ENCODE measurements at places on chromosomes 12 and 14. TPM values are rescaled to one million over a fixed set of nuclear protein-coding genes. Genes with fewer than 3 reads are reported as not detected.

HOXC10 gene
- total RNA-seq, result not detected

HELB gene
- 12.1 TPM for total RNA-seq

KLRD1 gene
- total RNA-seq, result 68.3 TPM

TROAP gene
- 44.4 TPM for total RNA-seq

KRT75 gene
- not detected for total RNA-seq

CEP170B gene
- total RNA-seq, result 7.7 TPM

ERBB3 gene
- total RNA-seq, result 1.1 TPM

CLEC14A gene
- not detected for total RNA-seq
